Endothelial cell (in vitro differentiated cells): ENCODE measurements at places on chromosomes 13 and 19. TPM values are rescaled to one million over a fixed set of nuclear protein-coding genes. Genes with fewer than 3 reads are reported as not detected.

Gene NEK5
- total RNA-seq: 0.97 TPM

Gene DHDH
- 1.0 TPM for total RNA-seq

Gene LSR
- total RNA-seq: 35.9 TPM

Gene FAM216B
- not detected for total RNA-seq

Gene PRSS57
- not detected for total RNA-seq
